NCI-H1694 (cell line): ENCODE measurements at places on chromosomes 5 and 9.

DNA sequence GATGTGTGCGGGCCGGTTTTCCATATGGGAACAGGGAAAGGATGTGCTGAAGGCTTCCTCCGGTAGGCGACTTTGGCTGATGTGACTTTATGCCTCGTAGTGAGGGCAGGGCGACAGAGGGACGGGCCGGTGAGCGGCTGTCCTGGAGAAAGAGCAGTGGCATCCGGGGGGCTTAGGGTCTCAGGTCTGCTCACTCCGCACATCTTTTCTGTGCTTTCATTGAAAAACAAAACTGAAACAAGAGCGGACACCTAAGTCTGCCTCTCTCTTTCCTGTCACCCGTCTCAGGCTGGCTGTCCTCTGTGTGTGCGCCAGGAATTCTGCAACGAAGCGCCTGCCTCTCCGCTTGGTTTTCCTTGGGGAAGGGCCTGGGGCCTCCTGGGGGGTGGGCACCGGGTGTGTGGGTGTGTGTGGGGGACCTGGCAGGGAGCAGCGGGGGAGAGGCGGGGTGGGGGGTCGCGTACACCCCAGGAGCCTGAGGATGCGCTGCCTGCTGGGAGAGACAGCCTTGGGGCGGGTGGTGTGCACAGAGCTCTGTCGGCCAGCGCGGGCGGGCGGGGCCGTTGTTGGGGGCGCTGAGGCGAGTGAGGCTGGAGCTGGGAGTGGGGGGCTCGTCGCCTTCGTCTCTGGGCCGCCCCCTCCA, 580 bp upstream of the PRRX2 start:
- no peak for DNase-seq

DNA sequence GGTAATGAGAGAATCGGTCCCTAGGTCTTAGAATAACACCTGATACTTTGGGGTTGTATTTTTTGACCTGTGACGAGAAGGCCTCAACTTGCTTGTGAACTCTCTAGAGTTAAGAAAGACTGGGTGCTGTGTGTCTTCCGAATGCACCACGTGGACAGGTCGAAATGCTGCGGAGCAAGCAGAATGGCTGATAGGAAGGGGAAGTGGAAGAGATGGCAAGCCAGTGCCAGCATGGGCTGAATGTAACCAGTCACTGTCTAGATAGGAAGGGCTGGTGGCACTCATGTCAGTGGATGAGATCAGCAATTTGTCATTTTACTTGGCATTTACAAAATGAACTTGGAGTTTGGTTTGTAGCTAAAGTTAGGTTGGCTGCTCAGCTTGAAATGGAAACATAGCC, 5.6 kb downstream of the OTULINL start:
- no peak for DNase-seq

DNA sequence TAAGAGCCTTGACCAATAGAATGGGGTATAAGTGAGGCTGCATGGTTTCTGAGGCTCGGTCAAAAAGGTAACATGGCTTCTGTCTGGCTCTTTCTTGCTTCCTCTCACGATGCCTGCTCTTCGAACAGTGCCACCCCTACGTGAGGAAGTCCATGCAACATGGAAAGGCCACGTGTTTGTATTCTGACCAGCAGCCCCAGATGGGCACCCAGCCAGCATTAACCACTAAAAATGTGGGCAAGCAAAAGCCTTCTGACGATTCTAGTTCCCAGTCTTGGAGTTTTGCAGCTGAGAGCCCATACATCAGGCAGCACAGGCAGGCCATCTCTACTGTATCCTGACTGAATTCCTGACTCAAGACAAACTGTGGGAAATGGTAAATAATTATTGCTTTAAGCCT, 24.2 kb upstream of the NREP start:
- DNase-seq, result no peak

- no peak for DNase-seq
These were observed 2.6 kb upstream of the F2RL1 start for GRCh38 chr5:76816110-76816831.

GRCh38 chr5:14481349-14481748, 100.2 kb upstream of the OTULINL start:
- no peak for DNase-seq

DNA sequence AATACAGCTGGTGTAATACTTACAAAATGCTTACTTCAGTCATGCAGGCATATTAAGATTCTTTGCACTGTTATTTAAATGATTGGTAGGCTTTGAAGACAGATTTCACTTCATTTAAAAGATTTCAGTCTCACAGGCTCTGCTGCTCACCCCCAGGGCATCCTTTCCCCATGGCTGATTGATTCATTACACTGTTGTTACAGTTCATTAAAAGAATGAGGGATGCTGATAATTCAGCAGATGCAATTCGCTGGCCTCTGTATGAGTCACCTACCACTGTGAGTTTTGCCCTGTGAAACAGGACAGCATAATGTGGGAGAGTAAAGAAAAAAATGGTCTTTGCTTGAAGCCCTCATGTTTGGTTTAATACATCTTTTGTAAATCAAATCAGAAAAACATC, 246.9 kb downstream of the CYLC2 start:
- DNase-seq, result no peak

DNA sequence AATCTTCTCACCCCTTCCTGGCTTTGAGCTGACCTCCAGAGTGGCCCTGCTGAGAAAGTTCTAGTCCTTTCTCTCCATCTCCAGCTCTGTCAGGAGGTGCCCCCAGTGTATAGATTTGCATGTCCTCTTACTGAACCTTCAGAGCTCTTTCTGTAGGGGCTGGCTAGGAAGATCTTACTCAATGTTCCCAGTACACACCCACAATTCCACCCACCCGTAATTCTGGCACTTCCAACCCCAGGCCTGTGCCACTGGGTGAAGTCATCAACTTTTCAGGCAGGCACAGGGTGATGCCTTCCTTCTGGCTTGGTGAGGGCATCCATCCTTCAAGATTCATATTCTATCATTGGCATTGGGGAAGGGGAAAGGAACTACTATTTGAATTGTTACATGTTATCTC, 75.9 kb downstream of the ACER2 start:
- no peak for DNase-seq

DNA sequence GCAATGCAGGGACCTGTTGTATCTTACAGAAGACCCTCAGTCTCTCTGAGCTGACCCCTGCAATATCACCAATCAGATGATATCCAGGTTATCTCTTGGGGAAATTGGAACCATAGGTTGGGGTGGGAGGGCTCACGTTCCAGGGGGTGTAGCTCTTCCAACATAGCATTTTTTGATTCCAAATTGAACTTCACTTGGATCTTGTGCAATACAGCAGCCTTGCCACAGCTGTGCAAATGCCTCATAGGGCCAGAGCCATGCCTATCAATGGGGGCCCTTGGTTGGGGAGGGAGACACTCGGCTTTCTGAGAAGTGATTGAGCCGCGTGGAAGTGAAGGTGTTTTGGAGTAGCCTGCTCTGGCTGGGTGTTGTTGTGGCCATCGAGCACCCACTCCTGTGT, 117.2 kb upstream of the PITX1 start:
- DNase-seq, result no peak

DNA sequence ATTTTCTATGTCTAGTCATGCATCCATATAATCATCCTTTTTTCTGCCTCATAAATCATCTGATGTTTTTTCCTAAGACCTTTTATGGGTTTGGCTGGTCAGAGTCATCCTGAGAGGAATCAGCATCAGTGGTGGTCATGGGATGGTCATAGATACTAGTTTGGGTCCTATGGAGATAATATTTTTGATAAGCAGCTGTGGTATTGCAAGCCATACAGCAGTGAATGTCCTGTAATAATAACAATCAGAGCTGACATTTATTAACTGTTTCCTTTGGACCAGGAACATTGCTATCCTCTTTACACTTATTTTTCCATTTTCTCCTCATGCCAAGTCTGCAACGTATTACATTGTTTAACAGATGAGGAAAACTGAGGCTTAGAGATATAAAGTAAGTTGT, 83.1 kb downstream of the TEX10 start:
- no peak for DNase-seq

DNA sequence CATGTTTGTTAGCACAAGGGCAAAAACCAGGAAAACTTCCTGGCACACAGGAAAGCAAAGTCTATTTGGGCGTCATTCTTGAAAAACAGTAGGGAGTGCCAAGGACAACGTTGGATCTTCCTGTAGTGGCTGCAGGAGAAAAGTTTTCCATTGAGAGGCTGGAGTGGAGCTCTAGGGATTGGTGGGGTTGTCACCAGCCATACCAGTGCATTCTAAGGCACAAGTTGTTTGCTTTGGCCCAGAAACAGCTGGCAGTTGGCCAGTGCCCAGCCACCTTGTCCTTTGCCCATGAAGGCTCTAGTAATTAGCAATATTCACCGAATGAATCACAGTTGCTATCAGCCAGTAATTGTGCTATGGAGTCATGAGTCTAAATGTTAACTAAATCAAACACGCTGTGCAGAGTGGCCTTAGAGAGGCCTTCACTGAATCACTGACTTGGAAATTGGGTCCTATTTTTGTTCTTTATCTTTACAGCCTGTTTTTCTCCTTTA, 26.4 kb downstream of the TNFSF15 start:
- DNase-seq, result no peak

DNA sequence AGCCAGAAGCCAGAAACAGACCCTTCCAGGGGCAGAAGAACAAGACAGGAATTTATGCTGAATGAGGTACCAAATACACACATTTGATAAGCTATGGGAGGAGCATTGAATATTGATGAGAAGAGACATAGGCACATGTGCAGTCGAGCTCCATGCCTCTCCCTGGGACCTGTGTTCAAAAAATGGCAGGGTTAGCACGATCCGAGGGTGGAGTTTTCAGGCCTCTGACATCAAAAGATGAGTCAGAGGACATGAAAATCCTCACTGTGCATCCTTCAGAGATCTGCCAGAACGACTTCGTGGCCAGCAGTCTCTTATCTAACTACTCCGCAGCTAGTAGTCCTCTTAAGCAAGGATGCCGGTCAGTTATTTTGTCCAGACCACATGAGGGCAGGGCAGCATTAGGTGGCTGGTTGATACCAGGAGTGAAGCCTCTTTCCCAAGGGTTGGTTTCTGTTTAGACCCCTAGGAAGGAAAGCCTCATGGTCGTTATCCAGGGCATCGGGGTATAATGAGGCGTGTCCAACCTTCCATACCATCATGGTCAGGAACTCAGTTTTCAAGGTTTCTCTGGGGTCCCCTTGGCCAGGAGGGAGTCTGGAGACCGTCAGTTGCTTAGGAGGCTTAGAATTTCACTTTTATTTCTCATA, 11.6 kb upstream of the CMBL start:
- no peak for DNase-seq

DNA sequence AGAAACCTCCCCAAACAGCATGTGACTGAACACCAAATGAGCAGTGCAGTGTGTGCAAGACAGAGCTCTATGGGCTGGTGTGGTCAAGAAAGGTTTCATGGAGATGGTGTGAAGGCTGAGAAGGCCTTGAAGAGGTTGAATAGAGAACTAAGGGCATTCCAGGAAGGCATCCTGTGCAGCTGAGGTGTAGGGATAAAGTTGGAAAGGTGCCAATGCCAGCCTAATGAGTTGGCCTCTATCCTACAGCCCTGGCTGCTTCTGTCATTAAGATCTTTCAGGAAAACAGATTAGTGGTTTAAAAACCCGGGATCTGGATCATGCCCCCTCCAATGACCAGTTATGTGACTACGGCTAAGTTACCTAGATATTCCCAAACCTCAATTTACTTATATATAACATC, 4.0 kb downstream of the HDAC3 start:
- no peak for DNase-seq

GRCh38 chr5:134561871-134562296, 36.4 kb downstream of the JADE2 start:
- DNase-seq, result peak; percentile 7

GRCh38 chr5:178114325-178115135, 1.2 kb downstream of the N4BP3 start:
- DNase-seq, result peak; percentile 19

- no peak for DNase-seq
These were observed 207.9 kb upstream of the EFNA5 start for GRCh38 chr5:107878661-107879060.

DNA sequence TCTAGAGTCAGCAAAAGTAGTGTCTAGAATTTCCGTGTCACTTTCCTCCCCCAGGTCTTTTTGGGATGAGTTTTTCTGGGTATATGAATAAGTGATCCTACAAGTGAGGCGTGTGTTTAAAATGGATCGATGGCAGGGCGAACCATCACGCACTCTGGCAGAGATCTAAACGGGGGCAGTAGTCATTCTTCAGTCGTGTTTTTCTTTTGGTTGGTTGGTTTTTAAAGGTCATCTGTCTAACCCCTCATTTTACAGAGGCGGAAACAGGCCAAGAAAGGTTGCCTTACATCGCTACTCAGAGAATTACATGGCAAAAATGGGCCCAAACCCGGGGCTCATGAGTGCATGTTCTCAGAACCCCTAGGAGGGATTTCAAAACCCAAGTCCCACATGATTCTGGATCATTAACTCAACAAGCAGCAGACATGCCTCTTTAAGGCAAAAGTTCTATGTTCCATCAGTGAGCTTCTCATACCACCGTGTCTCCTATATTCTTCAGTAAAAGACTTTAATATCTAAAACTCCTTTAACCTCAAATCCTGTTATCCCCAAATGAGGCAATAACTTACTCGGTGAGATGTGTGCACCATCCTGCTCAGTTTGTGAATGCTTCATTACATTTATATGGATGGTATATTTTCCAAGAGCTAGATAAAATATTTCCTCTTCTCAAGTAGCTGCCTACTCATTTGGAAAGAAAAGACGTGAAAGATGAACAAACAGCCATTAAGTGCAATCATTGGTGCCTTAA, 145.8 kb downstream of the AOPEP start:
- DNase-seq, result no peak

GRCh38 chr9:109473329-109473728, 24.8 kb downstream of the PTPN3 start:
- DNase-seq, result no peak

DNA sequence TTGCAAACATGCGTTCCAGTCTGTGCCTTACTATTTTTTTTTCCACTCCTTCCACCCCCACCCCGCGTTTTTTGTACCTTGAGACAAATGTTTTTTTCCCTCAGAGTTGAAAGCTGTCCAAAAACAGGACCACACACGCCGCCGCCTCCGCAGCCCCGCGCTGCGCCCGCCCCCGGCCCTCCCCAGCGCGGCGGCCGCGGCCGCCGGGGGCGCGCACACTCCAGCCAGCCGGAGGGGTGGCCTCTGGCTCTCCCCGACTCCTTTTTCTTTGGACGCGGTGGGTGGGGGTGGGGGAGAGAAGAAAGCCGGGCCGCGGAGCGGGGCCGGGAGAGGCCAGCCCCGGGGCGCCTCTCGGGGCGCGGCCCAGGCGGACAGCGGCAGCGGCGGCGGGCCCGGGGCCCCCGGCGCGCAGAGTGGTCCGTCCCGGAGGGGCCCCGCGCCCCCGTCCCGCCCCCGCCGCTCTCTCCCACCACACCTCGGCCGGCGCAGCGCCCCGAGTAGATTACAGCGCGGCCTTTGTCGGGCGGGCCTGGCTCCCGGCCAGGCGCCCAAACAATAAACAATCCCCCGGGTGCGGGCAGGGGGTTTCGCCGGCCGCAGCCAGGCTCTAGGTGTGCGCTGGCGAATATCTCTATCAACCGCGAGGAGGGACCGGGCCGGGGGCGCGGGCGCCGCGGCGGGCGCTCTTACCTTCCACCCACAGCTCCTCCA, 10.9 kb downstream of the PTCH1 start:
- DNase-seq, result no peak
